ENCODE measurements at places on chromosomes 2 and 18. TPM values are rescaled to one million over a fixed set of nuclear protein-coding genes. Genes with fewer than 3 reads are reported as not detected.

Gene FZD7
- 37.9 TPM for total RNA-seq

Gene RAB6C
- total RNA-seq: not detected

Gene VWC2L
- not detected for total RNA-seq

Gene GREB1
- total RNA-seq: 0.71 TPM

Gene NRBP1
- 81.4 TPM for total RNA-seq

Gene GAL3ST2
- 0.68 TPM for total RNA-seq

Gene COL3A1
- total RNA-seq: 475 TPM

Gene CCDC85A
- 3.6 TPM for total RNA-seq

Gene HRH4
- total RNA-seq: not detected

Gene ICOS
- total RNA-seq: 0.27 TPM

Gene PCARE
- under 0.01 TPM for total RNA-seq

Gene PRSS56
- not detected for total RNA-seq

Gene GKN1
- not detected for total RNA-seq

Gene ORC2
- total RNA-seq: 17.4 TPM

Gene DLGAP1
- 2.1 TPM for total RNA-seq

Gene CRACDL
- total RNA-seq: 0.82 TPM

Gene PAX8
- total RNA-seq: 0.71 TPM

Gene PPP1R1C
- total RNA-seq: not detected

Gene INSIG2
- 17.8 TPM for total RNA-seq

Gene ASTL
- total RNA-seq: not detected

Gene CD226
- total RNA-seq: 0.36 TPM

Gene VIT
- 15.0 TPM for total RNA-seq

Gene INHBB
- total RNA-seq: 1.8 TPM

Gene SLC25A12
- 77.8 TPM for total RNA-seq

Gene PARD6G
- 6.2 TPM for total RNA-seq

Gene PMAIP1
- total RNA-seq: 1.1 TPM

Gene CTLA4
- total RNA-seq: not detected

Gene IL36B
- total RNA-seq: not detected

Gene PFN4
- total RNA-seq: 1.9 TPM

Gene SPAG16
- 27.1 TPM for total RNA-seq

Gene SNTG2
- 2.8 TPM for total RNA-seq

Gene MPHOSPH10
- 25.8 TPM for total RNA-seq

Gene SOWAHC
- total RNA-seq: 19.4 TPM

Gene TYMS
- total RNA-seq: 1.2 TPM

Gene SERPINB2
- total RNA-seq: not detected

Gene LIMS4
- total RNA-seq: 11.9 TPM

Measured in sigmoid colon (tissue), 7 donors.